ENCODE measurements at places on chromosomes 12 and 14.

DNA sequence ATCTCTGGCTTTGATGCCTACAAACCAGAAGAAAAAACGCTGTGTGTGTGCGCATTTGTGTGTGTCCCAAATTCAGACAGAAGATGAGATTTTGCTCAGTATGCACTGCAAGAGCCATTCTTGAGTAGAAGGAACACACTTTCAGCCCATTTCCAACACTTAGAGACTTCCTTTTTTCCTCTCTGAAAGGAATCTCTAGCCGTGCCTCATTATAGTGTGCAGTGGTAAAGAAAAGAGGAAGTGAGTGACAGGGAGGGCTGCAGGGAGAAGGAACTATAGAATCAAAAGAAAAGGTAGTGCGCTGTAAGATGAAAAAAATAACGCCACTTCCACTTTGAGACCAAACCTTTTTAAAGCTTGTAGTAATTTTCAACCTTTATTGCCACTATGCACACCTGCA, 1400.9 kb upstream of the FLRT2 start:
- no peak for DNase-seq

DNA sequence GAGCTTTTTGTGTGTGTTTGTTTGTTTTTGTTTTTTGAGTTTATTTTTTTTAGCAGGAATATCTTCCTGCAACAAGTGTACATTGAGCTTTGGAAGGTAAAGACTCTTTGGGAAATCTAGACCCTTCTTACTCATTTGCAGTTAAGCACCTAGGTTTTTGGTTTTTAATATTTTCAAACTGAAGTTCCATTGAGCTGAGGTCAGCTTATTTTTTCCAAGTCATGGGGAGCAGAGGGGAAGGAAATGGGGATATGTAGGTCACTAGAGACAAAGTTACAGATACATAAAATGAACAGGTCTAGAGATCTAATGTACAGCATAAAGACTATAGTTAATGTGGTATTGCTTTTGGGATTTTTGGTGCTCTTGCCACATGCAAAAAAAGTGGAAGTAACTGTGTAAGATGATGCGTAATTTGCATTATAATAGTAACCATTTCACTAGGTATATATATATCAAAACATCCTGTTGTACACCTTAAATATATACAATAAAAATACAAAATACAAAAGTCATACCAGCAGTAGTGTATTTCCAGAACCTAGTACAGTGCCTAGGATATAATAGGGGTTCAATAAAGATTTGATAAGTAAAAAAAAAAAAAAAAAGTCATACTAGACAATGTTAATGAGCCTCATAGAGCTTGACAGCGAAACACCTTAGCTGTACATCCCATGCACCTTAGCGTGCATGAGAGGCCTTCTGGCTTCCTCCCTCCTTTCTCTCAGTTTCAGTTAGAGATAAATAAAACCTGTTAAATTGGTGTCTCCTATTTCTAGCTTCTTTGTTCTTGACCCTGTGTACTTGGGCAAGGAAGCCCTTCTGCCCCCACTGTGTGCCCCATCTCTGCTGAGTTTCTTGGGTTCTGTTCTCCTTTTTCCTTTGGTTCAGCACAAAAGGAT, 22.7 kb downstream of the CGRRF1 start:
- DNase-seq = no peak

DNA sequence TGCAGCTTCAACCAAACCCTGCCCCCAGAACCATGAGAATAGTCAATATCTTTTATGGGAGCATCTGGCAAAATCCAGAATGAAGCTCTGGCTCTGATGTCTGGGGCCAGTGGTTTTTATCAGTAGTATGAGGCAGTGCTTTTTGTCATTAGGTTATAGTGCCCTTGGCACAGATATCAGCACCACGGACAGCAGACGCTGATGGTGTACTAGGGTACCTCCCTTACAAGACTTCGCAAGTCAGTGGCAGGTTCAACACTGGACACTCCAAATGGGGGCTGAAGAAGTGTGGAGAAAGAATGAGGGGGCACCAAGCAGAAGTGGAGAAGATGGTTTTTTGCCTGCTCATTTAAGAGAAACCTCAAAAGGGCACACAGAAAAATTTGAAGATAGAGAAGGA, 68.2 kb upstream of the E2F7 start:
- DNase-seq = no peak

DNA sequence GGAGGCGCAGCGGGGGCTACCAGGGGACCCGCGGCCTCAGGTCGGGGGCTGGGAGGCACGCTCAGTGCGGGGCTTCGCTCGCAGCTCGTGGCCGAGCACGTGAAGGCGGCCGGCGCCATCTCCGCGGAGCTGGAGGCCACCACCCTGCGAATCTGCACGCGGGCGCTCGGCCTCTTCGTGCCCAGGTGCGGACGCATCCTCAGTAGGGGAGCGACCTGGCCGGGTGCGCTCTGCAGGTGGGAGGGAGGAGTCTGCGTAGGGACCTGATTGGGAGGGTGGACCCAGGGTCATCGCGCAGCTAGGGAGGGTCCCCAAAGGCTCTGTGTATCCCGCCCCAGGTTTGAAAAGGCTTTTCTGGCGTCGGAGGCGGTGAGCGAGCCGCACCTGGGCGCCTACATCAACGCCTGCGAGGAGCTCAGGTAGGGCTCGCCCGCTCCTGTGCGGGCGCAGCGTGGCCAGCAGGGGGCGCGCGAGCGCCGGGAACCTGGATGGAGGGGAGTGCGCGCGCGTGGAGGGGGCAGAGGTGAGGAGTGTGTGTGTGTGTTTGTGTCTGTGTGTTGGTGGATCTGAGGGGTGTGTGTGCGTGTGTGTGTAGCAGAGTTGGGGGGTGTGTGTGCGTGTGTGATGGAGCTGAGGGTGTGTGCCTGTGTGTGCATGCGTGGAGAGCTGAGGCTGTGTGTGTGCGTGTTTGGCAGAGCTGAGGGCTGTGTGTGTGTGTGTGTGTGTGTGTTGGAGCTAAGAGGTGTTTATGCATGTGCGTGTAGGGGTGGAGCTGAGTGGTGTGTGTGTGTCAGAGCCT, 10.3 kb downstream of the EXOC3L4 start:
- peak; percentile 91 for DNase-seq

All from D341Med (cell line).